ENCODE measurements at places on chromosomes 11 and 22.

- DNase-seq, result no peak
Observed at GRCh38 chr22:37647317-37647716, 7.8 kb downstream of the SH3BP1 start.

DNA sequence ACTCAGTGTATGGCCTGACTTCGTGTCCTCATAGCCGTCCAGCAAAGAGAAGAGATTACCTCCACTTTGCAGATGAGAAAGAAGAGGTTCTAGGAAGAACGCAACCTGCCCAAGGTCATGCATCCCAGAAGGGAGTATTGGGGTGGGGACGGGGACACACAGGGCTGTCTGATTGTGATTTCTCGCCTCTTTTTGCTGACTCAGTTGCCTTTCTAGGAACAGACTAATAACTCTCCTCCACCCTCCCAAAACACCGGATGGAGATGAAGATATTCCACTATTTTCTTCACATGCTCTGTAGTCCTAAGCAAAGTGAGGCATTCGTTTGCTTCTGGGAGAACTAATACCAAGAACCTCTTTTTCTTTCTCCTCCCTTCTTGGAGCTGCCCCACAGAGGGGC, 529.3 kb downstream of the MIAT start:
- no peak for DNase-seq

GRCh38 chr11:19919050-19919561, 206.5 kb downstream of the NAV2 start:
- peak; percentile 74 for DNase-seq

DNA sequence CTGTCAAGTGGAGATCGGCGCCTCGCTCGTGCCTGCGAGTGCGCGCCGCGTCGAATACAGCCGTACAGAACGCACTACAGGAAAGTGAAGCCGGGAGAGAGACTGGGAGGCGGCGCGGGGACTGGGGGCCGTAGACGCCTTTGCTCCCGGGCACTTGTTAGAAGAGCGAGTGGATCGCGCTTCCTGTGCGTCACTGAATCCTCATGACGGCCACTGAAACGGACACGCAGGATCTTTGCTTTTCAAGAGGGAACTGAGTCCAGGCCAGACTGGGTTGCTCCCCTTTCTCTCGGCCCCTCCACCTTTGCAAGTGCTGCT, 314 bp downstream of the RIC8A start:
- no peak for DNase-seq

DNA sequence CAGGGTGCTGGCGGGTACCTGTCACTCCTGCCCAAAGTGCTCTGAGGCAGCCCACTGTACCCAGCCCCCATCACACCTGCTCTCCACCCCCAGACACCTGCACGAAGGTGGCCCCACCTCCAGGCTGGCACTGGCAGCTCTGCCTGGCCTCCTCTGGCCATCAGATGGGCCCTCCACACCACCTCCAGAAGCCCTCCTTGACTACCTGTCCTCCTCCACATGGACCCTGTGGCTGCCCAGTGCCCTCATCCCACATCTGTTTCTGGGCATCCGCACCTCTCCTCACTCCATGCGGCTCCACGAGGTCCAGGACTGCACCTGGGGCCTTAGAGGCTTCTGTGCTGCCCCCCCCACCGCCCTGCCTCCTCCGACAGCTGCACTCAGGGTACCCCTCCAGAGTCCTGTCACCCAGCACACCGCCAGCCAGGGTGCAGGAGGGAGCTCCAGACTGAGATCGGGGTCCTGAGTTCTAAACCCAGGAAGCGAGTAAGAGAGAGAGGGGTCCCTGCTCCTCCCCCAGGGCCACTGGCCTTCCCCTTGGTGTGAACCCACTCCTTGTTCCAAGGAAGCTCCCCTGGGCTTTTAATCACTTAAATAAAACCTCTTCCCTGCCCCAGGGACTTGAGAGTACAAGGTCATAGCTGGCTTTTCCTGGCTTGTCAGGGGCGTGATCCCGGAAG, 1.7 kb downstream of the CTSD start:
- DNase-seq, result no peak

DNA sequence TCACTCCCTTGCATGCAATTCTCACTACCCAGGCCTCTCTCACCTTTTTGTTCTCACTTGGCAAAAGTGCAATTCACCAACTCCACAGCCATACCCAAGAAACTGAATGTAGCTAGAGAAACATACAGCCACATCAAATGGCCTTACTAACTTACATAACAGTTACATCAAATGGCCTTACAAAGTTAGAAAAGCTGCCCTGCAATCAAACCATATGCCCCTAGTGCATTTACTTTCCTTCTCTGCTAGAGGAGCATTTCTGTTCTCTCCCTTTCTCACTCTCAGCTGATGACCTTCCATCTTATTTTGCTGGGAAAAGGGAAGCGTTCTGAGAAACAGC, 10.3 kb downstream of the PRCP start:
- DNase-seq, result no peak

DNA sequence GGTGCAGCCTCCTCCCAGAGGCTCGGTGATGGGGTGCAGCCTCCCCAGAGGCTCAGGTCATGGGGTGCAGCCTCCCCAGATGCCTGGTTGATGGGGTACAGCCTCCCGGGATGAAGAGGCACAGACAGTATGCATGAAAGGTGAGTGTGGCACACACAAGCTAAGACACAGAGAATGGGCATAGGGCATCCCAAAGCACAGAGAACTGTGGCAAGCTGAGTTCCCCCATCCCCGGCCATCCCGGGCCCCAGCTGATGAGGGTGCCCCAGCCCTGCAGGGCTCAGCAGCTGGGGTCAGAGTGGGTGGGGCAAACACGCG, 4.8 kb upstream of the SYT8 start:
- DNase-seq, result no peak

- DNase-seq, result no peak
Observed at GRCh38 chr11:128928400-128928799, 14.3 kb downstream of the TP53AIP1 start.

Data from left lobe of liver (tissue), 2 donors.